ENCODE measurements at places on chromosomes 6 and 20.

DNA sequence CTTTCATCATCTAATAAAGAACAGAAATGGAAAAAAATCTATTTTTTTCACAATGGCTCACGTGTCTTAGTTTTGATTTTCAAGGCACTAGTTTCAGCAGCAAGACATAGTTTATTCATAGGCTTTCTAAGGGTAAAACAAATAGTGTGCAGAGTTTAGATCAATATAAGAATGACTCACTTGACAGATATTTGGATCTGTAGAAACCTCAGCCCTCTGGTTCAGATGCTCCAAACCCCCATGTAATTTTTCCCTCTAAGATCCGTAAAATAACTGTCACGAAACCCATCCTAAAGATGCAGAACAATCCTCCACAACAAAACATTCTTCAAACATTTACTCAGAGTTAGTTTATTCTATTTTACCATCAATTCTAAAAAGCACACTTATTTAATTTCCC is 43.4 kb downstream of the IYD start:
- no peak for DNase-seq

- no peak for DNase-seq
Observed at GRCh38 chr6:148799647-148800046, 52.8 kb downstream of the UST start.

GRCh38 chr6:11386323-11386722 is 151.2 kb upstream of the TMEM170B start:
- DNase-seq = no peak

DNA sequence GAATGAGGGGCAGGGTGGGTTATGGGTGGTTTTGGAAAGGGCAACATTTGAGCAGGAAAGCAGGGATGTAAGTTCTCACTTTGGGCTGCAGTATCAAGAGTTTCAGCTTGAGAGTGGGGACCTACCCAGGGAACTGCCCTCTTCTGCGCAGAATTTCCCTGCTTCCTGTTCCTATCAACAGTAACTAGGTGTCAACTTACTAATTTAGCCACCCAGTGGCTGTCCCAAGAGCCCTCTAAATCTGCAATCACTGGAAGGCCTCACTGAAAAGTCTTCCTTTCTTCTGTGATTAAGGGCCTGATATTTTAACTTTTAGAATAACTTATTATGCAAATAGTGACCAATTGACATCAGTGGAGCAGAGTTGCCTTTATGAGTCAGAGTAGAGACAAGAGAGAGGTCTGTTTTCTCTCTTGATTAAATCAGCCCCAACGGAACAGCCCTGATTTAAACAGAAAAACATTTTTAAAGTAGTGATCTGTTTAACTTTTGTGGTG is 118.2 kb upstream of the RIPOR2 start:
- DNase-seq = no peak

DNA sequence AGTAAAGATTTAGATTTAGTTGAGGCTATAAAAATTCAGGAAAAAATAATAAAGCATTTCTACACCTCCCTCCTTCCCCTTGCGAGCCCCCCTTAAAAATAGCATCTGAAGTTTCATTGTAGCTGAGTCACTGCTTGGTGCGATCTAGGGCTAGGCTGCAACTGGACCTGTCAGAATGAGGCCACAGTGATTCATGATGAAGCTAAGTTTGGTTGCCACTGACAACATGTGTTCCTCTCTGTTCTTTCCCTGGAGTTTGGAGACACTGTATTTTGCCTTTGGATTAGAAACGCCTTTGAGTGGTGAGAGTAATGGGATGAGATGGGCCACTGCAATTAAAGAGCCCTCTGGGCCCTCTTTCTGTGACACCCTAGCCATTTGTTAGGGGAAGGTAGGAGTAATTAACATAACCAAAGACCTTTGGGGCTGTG is 334.1 kb downstream of the NRN1 start:
- DNase-seq = no peak

- DNase-seq = no peak
Observed at GRCh38 chr20:16004108-16004854, 569.0 kb downstream of the KIF16B start.

DNA sequence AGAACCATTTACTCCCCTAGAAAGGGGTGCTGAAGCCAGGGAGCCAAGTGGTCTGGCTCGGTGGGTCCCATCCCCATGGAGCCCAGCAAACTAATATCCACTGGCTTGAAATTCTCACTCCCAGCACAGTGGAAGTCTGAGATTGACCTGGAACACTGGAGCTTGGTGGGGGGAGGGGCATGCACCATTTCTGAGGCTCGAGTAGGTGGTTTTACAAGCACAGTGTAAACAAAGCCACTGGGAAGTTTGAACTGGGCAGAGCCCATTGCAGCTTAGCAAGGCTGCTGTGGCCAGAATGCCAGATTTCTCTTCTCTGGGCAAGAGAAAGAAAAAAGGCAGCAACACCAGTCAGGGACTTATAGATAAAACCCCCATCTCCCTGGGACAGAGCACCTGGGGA is 855.8 kb upstream of the CITED2 start:
- DNase-seq = no peak

GRCh38 chr6:132675002-132675401 is 16.0 kb upstream of the TAAR1 start:
- no peak for DNase-seq

Data from NCI-H774 (cell line).